ENCODE measurements at places on chromosomes 1 and 21.

DNA sequence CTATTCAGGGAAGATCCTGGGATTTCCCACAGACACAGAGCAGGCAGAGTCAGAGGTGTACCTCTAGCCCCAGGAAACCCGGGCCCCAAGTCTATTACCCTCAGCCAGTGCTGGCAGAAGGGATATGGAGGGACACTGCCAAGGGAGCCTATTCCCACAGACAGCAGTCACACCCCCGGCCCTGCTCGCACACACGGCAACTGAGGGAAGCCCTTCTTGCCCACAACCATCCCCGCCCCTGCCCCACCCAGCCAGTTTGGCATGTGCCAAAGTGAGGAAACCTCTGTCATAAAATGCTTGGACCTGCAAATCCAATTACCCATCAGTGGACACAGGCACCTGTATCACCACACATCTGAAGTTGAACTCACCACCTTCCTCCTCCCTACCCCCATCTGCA lies 6.5 kb downstream of the CACNA1S start:
- no peak for DNase-seq

DNA sequence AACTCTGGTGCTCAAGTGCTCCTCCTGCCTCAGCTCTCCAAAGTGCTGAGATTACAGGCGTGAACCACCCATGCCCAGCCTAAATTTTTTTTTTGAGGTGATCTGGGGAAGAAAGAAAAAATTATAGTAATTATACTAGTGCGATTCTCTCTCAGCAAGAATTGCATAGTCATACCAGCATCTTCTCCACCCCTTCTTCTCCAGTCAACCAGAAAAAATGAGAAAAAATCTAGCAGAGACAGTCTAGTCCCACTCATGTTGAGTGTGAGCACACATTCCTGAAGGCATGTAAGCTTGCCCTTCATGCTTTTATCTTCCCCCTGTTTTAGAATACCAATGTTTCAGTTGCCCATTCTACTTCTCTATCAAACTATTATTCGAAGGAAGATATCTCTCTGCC lies 207.6 kb downstream of the S1PR1 start:
- no peak for DNase-seq

GRCh38 chr1:206816390-206817287 lies 44.3 kb upstream of the IL10 start:
- no peak for DNase-seq

- DNase-seq: no peak
These were observed 13.6 kb downstream of the WDR4 start for GRCh38 chr21:42865776-42866160.

GRCh38 chr1:245878585-245878984 lies 628.5 kb downstream of the SMYD3 start:
- DNase-seq: no peak

DNA sequence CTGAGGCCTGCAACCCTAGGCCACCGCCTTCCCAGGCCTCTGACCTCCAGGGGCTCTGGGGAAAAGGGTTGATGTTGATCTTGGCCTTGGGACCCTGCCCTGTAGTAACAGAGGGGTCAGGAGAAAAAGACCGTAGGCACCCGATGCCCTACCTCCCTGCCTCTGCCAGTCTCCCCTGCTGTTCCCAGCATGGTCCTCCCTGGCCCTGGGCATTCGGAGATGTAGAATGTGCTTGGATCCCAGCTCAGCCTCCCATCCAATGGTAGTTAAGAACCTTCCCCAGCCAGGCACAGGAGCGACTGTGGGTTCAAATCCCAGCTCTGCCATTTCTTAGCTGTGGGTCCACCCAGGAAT lies 72.0 kb upstream of the TARDBP start:
- no peak for DNase-seq

DNA sequence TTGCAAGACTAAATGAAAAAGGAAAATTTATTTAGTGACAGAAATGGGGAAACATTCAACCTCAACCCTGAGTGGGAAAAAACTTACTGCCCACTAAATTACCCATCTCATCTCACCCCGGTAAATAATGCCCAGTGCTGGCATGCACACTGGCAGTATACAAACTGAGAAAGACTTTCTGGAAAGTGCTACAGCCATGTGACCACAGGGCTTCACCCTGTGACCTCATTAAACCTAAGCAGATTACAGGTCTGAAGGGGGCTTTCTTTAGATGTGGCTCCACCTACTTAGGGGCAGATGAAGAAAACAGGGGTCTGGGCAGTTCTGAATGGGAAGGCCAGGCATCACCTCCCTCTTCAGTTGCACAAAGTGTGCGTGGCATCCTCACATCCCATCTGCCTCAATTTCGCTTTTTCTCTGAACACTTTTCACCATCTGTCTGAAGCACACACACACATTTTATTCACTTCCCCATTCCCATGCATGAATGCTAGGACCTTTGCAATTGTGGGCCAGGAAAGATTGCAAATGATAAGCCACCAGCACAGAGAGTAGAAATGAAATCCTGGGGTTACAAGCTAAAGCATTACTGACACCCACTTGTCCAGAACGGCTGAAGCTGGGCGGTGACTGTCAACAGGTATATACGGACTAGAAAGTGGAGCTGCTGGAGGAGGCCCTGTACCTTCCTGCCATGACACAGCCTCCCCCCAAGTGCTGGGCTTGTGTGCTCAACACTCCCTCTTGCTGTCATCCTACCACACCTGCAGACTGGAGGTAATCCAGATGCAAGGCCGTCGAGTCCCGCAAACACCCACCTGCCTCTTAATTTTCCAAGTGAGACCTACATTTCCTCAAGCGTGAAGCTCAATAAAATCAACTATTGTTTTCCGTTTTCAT lies 2.7 kb downstream of the NADK start:
- DNase-seq: no peak

DNA sequence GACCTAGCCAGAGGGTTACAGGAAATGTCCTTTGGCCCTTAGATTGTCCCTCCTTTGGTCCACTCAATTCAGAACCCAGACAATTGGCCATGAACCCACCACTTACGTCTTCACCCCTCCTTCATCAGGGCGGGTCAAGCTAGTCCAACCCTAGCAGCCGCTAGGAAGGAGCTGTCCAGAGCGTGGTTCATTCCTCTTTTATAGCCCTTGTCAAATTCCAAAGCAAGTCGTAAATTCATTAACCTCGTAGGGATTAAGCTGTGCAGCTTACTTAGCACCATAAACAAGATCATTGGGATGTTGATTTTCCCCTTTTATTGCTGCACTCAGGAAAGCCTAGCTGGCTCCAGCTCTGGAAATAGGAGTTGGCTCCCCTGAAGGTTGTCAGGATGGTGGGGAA lies 90.1 kb downstream of the TMEM53 start:
- DNase-seq: no peak

DNA sequence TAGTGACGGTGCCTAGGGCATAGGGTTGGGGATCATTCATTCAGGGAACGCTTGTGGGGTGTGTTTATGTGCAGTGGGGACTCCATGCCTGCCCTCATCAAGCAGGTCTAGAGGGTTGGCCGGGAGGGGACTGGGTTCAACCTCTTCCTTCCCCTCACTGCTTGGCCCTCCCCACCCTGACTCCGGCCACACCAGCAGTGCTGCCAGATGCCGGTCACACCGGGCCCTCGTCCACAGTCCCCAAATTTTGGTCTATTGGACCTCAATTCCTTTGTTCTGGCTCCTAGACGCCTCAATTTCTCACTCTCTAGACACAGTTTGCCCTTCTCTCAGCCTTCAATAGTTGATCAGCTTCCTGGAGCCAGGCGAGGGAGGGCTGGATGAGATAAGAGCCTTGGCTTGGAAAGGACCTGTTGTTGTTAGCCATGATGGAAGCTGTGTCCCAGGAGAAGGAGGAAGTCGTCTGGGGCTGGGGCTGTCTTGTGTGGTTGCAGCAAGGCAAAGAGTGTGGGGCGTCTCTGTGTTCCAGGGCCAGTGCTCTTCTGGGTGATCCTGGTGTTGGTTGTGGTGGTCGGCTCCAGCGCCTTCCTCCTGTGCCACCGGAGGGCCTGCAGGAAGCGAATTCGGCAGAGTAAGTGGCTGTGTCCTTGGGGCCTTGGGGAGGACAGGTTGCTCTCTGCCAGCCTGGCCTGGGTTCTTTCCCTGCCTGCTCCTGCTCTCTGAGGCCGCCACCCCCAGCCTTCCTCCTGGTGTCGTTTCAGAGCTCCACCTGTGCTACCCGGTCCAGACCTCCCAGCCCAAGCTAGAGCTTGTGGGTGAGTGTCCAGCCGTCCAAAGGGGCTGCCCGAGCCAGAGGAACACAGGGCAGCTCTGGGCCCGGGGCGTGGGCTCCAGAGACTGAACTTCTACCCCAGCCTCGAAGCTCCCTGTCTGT lies 41.1 kb upstream of the TNFRSF1B start:
- DNase-seq: no peak

DNA sequence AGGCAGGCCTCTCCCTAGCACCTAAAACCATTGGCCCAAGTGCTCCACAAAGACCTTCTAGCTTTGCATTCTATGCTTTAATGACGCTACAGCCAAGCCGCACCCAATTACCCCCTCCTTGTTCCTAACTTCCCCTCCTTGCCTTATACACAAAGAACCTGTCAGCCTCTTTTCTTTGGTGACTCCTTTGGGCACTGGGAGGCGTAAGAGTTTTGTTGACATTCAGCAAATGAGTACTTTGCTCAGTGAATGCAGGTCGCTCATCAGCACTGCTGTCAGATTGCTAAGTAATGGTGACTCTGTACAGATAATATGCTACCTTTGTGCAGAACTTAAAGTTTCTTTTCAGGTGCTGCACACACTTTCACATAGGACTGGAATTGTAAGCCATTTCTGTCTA lies 187.6 kb upstream of the FAM78B start:
- DNase-seq: no peak

DNA sequence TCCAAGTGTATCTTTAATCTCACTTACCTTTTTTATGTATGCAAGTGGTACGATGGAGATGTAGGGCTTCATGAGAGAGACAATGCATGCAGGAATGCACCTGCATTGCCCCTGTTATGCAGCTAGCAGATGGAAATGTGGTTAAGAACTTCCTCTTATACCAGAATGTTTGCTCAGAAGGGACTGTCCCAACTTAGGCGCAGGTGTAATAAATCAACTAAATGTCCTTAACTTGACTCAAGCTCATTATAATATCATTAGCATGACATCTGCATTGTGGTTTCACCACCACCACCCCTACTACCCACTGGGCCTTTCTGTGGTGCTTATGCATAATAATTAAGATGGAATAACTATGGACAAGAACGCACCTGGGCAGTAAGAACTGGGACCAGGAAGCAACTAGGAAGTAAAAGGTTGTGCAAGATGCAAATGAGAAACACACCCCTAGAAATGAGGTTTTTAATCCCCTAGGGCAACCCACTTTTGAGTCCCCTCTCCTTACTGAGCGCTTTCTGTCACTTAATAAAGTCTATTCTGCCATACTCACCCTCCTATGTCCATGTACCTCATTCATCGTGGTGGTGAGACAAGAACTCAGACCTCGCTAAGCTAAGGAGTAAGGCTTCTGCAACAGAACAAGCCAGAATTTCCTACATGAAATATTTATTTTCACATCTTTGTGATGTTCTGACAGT lies 1103.3 kb upstream of the B3GALT2 start:
- peak; percentile 5 for DNase-seq

GRCh38 chr1:174153085-174153824 lies 6.1 kb upstream of the RABGAP1L start:
- DNase-seq: no peak

DNA sequence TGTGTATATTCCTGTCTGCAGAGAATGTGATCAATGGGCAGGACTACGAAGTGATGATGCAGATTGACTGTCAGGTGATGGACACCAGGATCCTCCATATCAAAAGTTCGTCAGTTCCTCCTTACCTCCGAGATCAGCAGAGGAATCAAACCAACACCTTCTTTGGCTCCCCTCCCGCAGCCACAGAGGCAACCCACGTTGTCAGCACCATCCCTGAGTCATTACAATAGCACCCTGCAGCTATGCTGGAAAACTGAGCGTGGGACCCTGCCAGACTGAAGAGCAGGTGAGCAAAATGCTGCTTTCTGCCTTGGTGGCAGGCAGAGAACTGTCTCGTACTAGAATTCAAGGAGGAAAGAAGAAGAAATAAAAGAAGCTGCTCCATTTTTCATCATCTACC lies 65.2 kb downstream of the OLFML2B start:
- DNase-seq: no peak

DNA sequence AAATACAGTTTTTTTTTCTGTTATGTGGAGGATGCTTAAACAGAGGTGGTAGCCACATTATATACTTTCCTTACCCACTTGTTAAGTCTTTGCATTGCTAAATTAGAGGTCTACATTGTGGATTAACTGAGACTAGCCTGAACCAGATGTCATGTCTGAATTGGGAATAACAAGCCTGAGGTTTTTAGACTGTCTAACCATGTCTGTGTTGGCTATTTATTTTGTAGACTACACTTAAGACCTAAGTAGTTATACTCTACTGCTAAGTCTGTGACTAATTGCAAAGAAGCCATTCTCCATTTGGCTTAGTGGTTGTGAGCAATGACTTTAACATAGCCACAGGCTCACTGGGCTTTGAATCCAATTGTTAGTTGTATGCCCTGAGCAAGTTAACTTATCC lies 45.4 kb downstream of the CDC14A start:
- DNase-seq: no peak

- DNase-seq: no peak
These were observed 18.9 kb upstream of the GPR153 start for GRCh38 chr1:6279613-6280383.

DNA sequence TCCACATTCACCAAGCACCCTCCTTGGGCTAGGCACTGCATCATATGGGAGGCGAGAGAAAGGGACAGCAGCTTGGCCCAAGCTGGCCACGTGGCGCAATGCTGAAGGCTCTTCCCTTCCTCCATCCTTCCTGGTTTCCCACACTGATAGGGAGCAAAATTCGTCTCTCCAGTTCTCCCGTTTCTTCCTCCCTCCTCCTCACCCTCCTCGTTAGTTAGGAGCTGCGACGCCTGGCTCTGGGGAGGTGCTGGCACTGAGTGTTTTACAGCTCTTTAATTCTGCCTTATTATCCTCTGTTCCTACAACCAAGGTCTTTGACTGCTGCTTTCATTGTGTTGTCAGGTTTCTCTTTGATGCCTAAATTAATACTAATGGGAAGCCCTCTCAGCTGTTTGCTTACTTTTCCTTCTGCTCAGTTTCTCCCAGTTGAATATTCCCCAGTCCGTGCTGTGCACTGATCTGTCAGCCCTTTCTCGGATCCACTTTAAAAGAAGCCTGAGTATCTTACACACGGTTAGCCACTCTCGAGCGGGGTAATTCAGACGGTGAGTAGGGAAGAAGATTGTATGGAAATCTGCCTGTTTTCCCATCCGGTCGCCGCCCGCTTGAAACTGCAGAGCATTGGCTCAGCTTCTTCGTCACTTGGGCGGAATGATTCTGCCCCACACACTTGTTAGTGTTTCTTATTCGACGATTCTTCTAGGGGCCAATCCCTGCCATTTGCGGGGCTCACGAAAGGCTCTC lies 56.2 kb upstream of the SMYD2 start:
- DNase-seq: peak; percentile 11

- DNase-seq: no peak
These were observed 197.6 kb downstream of the CACNA1E start for GRCh38 chr1:181680871-181681270.

- DNase-seq: peak; percentile 67
These were observed 43.5 kb upstream of the DNAJC6 start for GRCh38 chr1:65265651-65266351.

DNA sequence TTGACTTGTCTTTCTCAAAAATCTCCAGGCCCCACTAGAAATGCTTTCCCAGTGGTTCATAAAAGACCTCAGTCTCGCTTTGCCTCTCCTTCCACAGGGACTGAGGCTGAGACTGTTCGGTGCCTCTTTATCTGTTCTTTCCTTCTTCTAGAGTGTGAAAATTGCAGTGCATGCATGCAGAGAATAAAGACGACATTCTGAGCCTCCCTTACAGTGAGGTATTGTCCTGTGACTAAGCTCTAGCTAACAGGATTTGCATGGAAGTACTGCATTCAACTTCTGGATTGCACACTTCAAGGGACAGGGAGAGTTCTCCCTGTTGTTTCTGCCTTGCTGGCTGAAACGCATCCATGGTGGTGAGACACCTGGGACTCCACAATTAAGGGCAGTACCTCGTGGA lies 69.1 kb downstream of the COLGALT2 start:
- DNase-seq: no peak

All from Calu3 (cell line).